ENCODE measurements at places on chromosomes 7 and 10. TPM values are rescaled to one million over a fixed set of nuclear protein-coding genes. Genes with fewer than 3 reads are reported as not detected.

GRCh38 chr7:137080516-137081203, 212.2 kb downstream of the CHRM2 start:
- no peak for DNase-seq

FLNC gene
- total RNA-seq, result 5.1 TPM

DNA sequence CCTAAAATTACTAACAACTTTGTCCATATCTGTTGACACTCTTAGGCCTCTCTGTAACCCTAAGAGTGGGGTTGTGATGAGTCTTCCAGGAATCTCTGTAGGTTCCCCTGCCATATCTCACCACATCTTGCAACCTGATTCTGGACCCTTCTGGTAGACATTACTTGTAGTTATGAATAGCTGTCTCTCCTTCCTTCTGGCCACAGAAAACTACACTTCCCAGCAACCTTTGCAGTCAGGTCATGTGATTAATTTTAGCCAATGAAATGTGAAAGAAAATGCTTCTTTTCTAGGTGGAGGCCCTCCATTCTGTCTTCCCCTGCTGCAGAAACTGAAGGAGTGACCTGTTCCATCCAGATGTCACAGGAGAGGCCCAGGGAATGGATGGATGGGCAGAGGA, 147.6 kb upstream of the AOAH start:
- DNase-seq, result no peak

DNA sequence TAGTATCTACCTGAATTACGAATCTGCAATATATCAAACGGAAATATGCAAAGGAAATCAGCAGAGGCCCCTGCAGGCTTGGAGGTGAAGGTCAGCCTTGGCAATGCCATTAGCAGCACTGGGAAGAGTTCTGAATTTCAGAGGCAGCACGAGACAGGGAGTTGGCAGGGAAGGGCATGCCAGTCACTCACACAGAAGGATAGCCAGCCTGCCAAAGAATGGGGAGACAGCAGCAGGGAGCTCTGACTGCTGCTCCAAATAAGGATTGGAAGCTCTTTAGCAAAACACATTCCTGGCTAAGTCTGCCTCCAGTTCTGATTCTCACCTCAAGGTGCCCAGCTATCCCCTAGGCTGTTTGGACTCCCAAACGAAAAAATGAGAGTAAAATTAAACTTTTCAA, 188.0 kb downstream of the PDE1C start:
- no peak for DNase-seq

- DNase-seq, result no peak
These were observed 1.6 kb downstream of the CDK14 start for GRCh38 chr7:90597563-90598253.

ECD gene
- total RNA-seq, result 35.6 TPM

UNC5B gene
- total RNA-seq, result 45.7 TPM

GRCh38 chr7:91942312-91942711, 1.6 kb downstream of the AKAP9 start:
- DNase-seq, result no peak

FKBP9 gene
- total RNA-seq, result 79.7 TPM

DNA sequence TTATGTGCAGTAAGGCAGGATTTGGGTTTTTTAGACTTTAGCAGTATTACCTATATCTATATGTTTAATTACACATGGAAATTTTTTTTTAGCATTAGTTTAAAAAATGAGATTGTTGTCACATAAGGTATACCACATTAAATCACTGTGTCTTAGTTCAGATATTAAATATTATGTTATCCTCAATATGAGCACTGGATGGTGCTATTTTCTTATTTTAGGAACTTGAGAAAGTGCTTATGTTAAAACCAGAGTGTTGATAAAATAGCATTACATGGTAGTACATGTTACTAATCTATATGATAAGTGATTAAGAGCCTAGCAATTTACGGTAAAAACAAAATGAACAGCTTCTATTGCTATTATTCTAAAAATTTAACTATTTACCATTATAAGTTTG, 28.8 kb downstream of the MIOS start:
- no peak for DNase-seq

DNA sequence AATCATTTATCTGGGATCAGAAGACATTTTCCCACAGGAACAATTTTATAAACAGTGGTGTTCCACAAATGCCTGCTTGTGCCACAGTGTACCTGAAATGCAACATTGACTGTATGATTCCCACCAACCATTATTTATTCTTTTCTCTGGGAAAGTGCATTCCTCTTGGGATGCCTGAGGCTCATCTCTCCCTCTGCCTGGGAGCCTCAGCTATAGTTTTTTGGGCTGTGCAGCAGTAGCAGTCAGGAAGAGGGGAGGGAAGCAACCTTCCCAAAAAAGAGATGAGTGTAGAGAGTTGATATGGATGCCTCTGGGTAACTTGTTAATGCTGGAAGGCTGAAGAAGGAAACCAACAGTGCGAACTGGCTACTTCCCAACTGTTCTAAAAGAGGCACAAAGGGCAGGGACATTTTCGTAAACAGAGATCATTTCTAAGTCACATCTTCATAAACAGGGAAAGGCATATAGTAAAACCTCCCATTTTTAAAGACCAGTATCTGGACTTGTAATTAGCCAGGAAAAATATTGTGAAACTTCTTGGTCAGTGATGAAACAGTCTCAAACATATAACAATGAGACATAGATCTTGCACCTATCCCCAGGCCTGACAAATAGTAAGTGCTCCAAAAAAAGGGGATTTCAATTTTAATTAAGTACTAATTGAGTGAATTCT, 1.4 kb upstream of the CALD1 start:
- DNase-seq, result no peak

BET1 gene
- 37.0 TPM for total RNA-seq

DNA sequence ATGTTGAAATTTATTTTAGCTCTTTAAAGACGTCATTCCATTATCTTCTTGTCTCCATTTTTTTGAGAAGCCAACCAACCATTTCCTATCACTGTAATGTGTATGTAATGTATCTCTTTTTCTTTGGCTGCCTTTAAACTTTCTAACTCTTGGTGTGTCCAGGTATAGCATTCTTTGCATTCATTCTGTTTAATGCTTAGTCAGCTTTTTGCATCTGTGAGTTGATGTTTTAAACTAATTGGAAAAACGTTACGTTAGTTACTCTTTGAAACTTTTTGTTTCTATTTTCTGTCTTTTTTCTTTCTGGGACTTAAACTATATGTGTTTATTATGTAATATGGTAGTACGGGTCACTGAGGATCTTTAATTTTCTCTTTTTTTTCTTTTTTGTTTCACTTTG, 77.4 kb upstream of the PPP1R9A start:
- DNase-seq, result no peak

DNA sequence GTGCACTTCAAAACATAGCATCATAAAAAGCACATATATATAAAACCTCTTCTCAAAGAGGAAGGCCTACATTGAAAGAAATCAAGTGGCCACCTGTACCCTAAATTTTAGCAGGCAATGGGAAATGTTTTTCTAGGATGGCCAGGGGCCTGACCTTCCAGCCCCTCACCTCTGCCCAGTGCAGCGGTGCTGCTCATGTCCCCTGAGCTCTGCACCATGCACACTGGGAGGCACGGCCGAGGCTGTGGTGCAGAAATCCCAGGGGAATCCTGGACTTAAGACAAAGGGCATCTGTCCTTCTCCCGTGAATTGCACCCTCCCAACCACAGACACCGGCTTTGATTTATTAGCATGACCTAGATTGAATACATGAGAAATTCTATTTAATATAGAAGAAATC, 551.4 kb downstream of the GLRX3 start:
- DNase-seq, result no peak

ZNF679 gene
- not detected for total RNA-seq

BICC1 gene
- total RNA-seq, result 2.4 TPM

TSPAN15 gene
- 15.0 TPM for total RNA-seq

- DNase-seq, result no peak
These were observed 336.3 kb downstream of the KCNMA1 start for GRCh38 chr10:77301305-77301730.
